Suppressor macrophage (primary cell): ENCODE measurements at places on chromosomes 12 and 14.

- DNase-seq = no peak
Observed at GRCh38 chr12:96221391-96221790, 27.2 kb downstream of the ELK3 start.

DNA sequence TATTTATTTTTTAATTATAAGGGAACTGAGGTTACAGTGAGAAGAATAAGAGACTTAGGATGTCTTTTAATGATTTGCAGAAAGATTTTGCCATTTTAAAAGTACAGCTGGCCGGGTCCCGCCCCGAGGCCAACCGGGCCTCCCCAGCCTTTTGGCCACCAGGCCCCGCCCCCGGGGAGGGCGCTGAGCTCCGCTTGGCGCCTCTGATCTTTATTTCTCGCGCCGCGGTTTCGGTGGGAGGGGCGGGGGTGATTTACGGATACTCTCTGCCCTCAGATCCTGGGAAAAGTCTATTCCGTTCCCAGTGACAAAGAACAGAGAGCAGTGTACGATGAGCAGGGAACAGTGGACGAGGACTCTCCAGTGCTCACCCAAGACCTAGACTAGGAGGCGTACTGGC, 17.7 kb downstream of the ZFYVE26 start:
- no peak for DNase-seq

GRCh38 chr12:47949441-47950341, 13.7 kb upstream of the TMEM106C start:
- DNase-seq = peak; percentile 76

GRCh38 chr14:34935488-34935887, 47.3 kb upstream of the SRP54 start:
- DNase-seq = peak; percentile 30

GRCh38 chr12:93137656-93138612, 208.8 kb upstream of the EEA1 start:
- peak; percentile 66 for DNase-seq

GRCh38 chr12:29026419-29026818, 122.7 kb upstream of the FAR2 start:
- DNase-seq = no peak
